ENCODE measurements at places on chromosomes 12 and 14.

GRCh38 chr14:36657399-36658122 lies 4.1 kb upstream of the PAX9 start:
- DNase-seq, result no peak

- DNase-seq, result peak; percentile 56
These were observed at the start of gene OASL for GRCh38 chr12:121038861-121039668. Gene OASL, minus strand, starts transcription at chr12:121039246. Its CDS starts 275 bp downstream, at chr12:121038971.

GRCh38 chr14:70064136-70064865 lies 124.5 kb downstream of the SLC8A3 start:
- DNase-seq, result no peak

DNA sequence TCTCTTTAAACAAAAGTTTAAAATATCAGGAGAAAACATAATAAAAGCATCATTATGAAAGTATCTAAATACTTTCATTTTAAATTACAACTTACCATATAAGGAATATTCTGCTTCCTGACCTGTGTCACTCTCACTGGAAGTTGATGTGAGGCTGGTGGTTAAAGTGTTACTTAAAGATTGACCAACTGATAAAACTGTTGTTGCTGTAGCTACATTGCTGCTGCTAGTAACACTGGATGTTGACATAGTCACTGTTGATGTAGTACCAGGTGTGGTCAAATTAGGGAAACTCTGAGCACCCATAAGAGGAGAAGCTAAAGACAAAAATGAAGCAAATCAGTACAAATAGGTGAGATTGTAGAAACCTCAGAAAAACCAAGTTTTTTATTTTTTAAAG lies 79.9 kb downstream of the HECTD1 start:
- DNase-seq, result peak; percentile 26

DNA sequence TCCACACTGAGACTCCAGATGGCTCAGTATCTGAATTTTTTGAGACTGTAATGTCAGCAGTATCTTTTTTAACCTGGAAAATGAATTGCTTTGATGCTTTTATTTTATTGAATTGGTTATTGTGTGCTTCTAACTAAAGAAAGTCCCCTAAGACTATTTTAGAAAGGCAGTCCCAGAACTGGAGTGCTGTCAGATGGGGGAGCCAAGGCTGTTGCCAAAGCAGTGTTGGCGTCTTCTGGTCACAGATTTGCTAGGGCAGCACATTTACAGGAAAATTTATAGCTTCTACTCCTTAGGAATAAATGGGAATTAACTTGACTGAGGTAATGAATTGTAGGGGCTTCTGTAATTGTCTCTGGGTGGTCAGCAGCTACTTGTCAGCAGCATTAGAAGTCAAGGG lies 157.1 kb upstream of the ARHGAP5 start:
- no peak for DNase-seq

GRCh38 chr14:44803239-44803905 lies 158.4 kb downstream of the KLHL28 start:
- no peak for DNase-seq

DNA sequence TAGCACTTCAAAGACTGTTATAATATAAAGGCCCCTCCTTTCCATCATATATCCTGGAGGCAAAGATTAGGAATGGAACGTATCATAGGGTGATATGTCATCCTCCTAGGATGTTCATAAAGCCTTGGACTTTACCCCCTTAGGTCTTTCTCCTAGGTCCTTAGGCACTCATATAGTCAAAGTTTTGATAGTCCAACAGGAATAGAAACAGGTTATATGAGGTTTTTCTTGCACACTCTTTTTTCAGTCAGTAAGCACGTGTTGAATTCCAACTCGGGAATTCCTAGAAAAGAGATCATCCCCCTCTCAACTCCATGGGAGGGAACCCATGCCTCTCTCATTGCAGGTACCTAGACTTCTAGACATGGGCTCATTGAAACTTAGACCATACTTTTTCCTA lies 20.1 kb upstream of the MAGOHB start:
- DNase-seq, result no peak

DNA sequence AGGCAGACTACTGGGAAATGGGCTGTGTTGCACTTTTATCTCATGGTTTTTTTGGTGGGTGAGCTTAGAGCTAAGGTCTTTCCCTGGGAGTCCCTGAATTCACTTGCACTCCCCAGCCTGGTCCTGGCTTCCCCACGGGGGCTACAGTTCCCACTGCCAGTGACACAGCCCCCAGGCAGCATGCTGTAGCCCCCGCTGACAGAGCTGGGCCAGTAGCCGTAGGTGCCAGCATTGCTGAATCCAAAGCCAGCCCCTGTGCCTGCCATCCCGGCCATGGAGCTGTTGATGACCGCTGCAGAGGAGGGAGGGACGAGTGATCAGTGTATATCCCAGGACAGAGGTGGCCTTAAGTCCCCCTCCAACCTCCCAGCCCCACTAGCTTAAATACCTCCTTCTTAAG lies 6.9 kb upstream of the KRT72 start:
- DNase-seq, result peak; percentile 0

GRCh38 chr14:84029246-84029645 lies 1500.7 kb upstream of the FLRT2 start:
- DNase-seq, result no peak

DNA sequence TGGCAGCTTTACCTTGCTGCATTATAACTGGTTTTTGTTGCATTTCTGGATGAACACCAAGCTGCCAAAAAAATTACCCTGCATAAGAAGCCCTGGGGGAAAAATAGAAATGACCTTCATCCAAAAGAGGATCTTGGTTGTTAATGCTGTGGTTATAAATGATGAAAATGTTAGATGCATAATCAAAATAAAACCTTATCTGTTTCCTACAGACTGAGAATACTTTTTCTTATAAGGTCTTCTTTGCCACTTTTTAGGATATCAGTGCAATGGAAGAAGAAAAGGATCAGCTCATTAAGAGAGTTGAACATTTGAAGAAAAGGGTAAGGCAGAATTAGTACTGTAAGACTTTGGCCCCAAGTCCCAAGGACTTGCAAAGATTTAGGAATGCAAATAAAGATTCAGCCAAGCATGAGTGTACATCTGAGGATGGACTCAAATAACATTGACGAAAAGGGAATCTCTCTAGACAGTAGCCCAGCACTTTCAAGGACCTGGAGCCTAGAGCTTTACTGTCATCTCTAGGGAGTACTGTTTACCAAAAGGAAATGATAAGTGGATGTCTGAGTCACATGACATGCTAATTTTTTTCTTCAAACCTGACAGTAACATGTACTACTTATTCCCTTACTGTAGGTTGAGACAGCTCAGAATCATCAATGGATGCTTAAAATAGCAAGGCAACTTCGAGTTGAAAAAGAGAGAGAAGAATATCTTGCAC lies 10.7 kb downstream of the IFT81 start:
- no peak for DNase-seq

DNA sequence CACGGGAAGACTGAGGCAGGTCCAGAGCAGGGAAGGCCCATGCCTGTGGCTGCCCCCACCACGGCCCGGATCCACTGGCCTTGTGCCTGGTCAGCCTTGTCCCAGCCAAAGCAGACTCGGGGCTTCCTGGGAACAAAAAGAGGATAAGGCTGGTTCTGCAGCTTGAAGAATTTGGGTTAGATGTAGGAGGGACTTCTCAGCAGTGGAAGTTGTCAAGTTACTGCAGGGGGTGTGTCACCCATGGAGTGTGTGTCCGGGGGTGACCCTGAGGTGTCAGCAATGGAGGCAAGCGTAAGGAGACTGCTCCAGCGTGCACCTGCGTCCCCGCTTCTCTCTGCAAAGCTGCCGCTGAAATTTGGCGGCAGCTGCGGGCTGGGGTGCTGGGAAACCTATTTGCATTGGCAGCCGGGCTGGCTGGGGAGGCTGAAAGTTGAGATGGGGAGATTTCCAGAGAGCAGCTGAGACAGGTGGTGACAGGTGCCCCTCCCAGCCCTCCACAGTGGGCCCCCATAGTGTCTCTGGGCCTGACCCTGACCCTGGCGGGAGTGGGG lies 12.5 kb upstream of the TNFAIP2 start:
- no peak for DNase-seq

- DNase-seq, result no peak
These were observed 38.7 kb downstream of the ANO4 start for GRCh38 chr12:100833282-100833681.

- no peak for DNase-seq
These were observed 97.2 kb upstream of the TMEM260 start for GRCh38 chr14:56482310-56482911.

- no peak for DNase-seq
These were observed 52.2 kb downstream of the KRT80 start for GRCh38 chr12:52139579-52140062.

DNA sequence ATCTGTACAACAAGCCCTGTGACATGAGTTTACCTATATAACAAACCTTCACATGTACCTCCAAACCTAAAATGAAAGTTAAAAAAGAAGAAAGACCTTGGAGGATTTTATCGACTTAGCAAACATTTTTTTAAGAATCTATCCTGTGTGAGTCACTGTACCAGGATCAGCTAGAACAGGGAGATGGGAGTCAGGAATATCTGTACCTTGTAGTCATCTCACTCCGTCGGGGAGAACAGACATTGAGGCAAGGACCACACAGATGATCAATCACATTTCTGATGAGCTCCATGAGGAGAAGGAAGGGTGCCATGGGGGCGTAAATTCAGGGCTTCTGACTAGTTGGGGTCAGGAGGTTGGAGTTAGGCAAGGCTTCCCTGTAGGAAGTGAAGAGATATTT lies 310.6 kb downstream of the VRK1 start:
- DNase-seq, result no peak

- DNase-seq, result no peak
These were observed 174.9 kb downstream of the KTN1 start for GRCh38 chr14:55754871-55755270.

DNA sequence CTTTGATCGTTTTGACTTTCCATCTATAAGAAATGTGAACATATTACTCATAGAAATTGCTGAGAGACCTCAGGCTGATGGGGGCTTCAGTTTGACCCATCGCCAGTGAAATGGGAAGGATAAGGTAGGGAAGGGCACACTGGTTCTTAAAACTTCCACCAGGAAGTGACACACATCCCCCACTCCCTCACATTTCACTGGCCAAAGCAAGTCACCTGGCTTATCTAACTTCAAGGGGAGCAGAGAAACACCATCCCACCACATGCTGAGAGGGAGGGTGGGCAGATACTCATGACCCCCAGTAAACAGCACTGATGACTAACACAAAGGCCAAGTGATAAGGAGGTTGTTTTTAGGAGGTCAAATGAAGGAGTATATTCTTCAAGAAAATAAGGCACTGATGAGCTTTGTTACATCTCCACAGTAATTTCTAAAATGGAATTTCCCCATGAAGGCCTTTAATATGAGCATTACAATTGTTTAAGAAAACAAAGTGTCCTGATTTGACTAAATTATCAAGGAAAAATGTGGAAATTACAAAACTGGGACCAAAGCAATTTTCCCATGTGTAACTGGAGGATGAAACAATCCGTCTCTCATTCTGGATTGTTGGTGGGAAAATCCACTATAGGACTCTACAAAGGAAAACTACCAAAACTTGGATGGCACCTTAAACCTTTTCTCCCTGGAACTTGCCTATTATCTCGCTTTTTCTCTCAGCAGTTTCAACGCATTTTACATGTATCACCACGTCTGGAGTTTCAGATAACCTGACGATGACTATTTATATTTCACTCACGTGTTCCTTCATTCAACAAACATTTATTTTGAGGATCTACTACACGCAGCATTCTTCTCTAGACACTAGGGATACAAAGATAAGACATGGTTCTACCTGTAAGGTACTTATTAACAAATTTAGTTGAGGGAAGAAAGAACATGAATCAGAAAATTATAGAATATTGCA lies 91.8 kb upstream of the EEA1 start:
- no peak for DNase-seq

DNA sequence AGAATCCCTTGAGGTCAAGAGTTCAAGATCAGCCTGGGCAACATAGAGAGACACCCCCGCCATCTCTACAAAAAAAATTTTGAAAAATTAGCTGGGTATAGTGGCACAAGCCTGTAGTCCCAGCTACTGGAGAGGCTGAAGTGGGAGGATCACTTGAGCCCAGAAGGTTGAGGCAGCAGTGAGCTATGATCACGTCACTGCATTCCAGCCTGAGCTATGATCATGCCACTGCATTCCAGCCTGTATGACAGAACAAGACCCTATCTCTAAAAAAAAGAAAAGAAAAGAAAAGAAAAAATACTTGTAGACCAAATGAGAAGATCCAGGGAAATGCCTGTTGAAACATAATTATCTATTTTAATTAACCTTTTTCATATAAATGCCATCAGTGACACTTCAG lies 93.8 kb upstream of the MDM1 start:
- no peak for DNase-seq

GRCh38 chr12:51798501-51798900 lies 50.0 kb downstream of the FIGNL2 start:
- DNase-seq, result no peak

GRCh38 chr14:78959674-78960264 lies 789.6 kb downstream of the NRXN3 start:
- DNase-seq, result peak; percentile 16

- no peak for DNase-seq
These were observed 8.5 kb downstream of the FKBP3 start for GRCh38 chr14:45125754-45126153.

DNA sequence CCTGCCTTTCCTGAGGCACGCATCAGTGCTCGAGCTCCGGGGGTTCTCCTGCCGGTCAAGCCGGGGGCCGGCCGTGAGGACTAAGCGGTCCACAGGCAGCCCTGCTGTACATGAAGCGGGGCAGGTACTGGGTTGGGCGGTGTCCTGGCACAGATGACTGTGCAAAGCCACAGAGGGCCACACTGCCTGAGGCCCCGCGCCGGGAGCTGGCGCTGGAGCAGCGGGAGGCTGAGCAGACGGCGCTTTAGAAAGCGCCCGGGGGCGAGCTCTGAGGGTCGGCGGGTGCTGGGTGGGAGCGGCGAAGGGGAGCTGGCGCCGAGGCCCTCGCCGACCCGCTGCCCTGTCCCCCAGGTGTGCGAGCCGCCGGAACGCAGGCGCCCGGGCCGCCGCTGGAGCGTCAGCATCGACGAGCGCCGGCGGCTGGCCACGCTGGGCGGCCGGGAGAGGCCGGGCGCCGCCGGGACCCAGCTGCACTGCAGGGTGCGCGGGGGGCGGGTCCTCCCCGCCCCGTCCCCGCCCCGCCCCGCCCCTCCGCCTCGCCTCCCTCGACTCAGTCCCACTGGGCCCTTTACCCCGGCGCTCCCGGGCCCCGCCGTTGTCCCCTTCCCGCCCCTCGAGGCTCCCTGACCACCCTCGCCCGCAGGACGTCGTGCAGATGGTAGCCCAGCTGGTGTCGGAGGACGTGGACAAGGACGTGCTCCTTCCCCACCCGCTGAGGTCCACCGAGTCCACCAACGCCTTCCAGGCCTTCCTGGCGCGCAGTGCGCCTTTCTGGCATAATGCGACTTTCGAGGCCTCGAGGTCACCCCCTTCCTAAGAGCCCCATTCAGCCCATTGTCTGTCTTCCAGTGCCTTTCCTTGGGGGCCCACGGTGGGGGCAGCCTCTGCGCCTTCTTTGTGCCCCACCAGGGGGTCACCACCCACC lies 8.3 kb upstream of the MTA1 start:
- DNase-seq, result no peak

GRCh38 chr12:24798335-24798734 lies 150.6 kb downstream of the BCAT1 start:
- no peak for DNase-seq
